A673 (cell line): ENCODE measurements at places on chromosomes 3 and 15. TPM values are rescaled to one million over a fixed set of nuclear protein-coding genes. Genes with fewer than 3 reads are reported as not detected.

COL8A1 gene
- total RNA-seq, result 2.5 and 2.7 TPM in 2 replicates

NR1I2 gene
- total RNA-seq, result not detected in 2 replicates

TRIM71 gene
- total RNA-seq, result 0.30 and 0.39 TPM in 2 replicates

DNA sequence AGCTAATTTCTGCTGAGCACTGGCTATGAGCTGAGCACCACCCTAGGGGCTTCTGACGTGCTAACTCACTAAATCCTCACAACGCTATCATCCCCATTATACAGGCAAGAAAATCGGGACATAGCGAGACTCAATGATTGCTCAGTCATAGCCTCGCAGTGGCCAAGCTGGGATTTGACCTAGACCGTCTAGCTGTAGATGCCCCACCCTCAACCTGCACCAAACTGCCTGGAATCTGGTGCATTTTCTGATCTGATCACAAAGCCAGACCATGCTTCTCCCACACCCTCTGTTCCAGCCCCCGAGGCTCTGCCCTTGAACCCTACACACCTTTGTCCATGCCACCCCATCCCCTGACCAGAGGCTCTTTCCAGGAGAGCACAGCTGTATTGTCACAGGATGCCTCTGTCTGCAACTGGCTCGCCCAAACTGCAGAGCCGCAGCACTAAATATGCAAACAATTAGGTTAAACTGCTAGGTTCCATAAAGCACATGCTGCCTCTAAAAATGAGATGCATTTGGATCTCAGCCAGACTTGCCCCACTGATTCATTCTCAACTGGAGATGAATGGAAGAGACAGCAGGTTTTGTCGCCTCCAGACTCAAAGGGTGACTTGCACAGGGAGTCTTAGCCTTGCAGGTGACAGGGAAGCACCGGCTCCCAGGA is 95.2 kb downstream of the NUP210 start:
- peak; percentile 23 for DNase-seq

DNA sequence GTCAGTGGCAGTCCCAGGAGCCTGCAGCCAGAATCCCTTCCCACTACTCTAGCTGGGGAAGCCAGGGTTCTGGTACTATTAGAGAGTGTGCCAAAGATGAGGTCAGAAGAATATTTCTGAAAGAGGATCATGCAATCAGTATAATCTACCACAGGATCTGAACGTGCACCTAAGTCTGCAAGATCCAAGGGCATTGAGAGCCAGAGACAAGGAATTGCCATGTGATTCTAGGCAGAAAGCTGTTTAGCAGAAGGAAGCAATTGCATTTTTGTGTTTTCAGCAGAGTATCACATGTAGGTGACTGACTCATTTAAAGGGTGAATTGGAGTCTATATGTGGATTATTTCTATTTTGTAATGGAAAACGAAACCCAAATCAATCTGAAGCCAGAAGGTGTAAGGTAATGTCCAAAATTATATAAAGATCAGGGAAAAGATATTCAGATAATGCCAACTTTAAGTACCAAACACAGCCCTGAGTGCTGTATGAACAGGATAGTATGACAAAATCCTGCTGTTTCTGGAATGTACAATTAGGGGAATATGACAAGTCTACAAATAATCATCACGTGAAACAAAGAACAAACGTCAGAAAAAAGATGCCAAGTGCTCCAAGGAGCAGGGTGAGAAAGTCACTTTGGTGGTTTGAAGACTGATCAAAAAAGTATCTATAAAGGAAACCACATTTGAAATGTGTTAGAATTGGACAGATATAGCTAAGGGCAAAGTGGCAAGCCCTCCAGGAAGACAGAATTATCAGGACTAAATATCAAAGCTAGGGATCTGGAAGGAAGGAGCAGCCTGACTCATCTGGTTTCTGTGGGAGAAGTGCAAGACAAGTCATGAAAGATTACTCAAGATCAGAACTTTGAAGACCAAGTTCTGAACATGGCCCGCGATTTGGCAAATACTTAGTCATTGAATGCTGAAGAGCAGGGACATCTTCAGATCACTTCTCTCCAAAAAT is 1036.6 kb downstream of the NTRK3 start:
- DNase-seq, result no peak

- DNase-seq, result peak; percentile 9
Observed at GRCh38 chr3:852033-852432, 240.8 kb upstream of the CNTN6 start.

GRCh38 chr3:5429517-5429890 is 242.0 kb downstream of the EDEM1 start:
- DNase-seq, result no peak

GRCh38 chr15:64895285-64896065 is 16.2 kb upstream of the ANKDD1A start:
- DNase-seq, result peak; percentile 50

DNA sequence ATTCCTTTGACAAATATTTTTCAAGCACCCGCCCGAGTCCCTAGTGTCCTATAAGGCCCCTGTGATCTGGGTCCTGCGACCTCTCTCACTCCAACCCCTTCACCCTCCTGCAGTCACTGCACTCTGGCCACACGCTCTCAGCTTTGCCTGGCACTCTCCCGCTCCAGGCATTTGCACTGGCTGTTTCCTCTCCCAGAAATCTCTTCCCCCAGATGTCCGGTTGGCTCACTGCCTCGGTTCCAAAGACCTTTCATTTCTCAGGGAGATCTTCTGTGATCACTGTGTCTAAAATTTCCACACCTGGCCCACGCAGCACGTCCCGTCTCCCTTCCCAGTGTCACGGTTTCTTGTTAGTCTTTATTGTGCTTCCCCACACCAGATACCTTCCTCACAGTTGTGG is 97.4 kb downstream of the WNT7A start:
- DNase-seq, result no peak

- DNase-seq, result peak; percentile 13
Observed at GRCh38 chr15:25710184-25710583, 152.9 kb downstream of the ATP10A start.

DNA sequence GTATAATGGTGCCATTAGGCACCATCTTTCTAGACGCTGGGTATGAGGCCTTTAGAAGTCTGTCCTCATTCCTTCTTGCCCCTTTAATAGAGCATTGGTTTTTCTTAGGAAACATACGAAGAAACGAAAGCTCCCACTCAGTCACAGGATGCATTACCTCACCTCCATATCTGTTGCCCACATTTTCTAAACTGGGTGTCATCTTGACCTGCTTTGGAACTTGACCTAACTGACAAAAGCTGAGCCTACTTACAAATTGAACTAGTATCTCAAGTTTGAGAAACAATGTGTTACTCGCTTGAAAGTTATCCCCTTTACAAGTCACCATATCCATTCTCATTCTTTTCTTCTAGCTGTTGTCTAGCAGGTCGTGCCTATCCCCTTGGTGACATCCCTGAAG is 102.7 kb downstream of the VPS8 start:
- DNase-seq, result no peak

GRCh38 chr3:64016941-64017620 is 6.2 kb downstream of the PSMD6 start:
- no peak for DNase-seq

- DNase-seq, result no peak
Observed at GRCh38 chr3:103968751-103969150, 1398.0 kb upstream of the ALCAM start.

GRCh38 chr15:91193378-91193720 is 93.3 kb downstream of the SV2B start:
- no peak for DNase-seq
